ENCODE measurements at places on chromosomes 4 and X.

DNA sequence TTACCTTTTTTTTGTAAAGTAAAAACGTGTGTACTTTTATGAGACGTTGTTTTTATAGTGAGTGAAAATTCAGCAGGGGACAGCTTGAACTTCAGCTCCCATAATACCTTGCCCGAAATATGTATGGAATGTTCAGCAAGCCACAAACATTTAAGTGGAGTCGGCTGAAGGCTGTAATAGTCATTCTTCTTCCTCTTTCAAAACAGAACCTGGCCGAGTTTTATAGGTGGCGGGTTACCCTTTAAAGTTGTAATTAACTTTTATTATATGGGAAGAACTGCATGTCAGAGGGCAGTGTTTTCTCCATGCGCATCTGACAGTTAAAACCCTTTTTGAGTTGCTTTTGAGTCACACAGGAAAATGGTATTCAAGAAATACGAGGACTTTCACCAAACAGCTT lies 50.7 kb downstream of the CLDN34 start:
- DNase-seq = no peak

DNA sequence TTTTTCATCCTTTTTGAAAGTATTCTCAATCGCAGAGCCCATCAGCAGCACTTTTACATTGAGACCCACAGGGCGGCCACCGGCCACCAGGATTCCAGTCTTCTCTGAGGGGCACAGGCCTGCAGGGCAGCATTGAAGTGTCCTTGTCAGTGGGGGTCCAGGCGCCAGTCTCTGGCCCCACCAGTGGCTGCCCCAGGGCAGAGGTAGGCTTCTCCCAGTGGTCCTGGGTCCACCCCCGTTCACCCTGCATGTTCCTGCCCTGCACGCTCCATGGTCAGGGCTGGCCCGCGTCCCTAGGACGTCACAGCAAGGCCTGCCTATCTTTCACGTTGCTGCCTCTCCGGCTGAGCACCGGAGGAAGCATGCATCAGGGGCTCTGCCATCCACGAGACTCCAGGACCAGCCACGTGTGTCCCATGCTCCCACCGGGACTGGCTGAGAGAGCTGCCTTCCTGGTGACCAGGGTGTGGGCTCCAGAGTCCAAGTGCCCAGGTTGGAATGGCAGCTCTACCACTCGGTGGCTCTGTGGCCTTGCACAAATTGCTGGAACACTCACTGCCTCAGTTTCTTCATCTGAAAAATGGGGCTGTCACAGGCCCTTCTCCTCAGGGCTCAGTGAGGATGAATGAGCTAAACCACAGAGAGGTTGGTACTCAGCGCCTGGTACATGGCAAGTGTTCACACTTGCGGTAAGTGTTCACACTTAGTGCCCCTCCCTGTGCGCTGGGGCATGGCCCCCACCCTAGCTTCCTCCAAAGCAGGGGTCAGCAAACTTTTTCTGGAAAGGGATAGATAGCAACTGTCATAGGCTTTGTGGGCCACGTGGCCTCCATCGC lies 30.7 kb upstream of the JAKMIP1 start:
- no peak for DNase-seq

DNA sequence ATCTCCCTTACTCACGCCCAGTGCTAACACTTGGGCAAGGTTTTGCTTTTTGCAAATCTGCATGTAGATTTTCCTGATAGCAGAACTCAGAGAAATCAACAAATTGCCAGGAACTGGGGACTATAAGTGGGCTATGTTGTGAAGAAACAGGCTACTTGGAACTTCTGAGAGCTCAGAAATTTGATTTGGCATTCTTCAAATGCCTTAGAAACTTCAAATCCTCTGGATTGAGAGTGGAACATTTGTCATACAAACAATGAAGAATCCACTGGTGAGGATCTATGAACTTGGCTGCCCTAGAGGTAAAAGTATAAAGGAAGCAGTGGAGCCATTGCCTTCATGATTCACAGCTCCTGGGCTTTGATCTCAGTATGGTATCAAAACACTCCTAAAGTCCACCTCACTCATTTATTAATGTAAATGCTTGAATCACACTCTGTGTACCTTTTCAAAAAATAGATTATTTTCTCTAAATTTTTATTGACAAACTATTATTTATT lies 126.0 kb downstream of the GLRA3 start:
- no peak for DNase-seq

GRCh38 chr4:148062301-148062950 lies 330.5 kb downstream of the ARHGAP10 start:
- DNase-seq = peak; percentile 67

DNA sequence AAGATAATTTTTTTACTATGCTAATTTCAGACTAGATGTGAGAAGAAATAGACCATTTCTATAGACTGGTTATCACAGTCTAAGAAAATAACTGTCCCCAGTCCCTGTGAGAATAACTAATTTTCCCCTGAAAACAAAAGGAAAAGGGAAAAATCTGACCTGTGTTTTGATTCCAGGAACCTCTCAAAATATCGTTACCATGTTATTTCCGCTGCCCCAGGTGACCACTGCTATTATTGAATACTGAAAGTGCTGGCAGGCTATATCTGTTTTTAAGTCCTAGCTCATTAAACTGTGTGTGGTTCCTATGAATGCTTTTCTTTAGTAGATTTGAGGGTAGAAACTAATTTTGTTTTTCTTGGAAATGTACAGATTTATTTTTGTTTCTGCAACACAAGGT lies 83.6 kb downstream of the GAB1 start:
- no peak for DNase-seq

DNA sequence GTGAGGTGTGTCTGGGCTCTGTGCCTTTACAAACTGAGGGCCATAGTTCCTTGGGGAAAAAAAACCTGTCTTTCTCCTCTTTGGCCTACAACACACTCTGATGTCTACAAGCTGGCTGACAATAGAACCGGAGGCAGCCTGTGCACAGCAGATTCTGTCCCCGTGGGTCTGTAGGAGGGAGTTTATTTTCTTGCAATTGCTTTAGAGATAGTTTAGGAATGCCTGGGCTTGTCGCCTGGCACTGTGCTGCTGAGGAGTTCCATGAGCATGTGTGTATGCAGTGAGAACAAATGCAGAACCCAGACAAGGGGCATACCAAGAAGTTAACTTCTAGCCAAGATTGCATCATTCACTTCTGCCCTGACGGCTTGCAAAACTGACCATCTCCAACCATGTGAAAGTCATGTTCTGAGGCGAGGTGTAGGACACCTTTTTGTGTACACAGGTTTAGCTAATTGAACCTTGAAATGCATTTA lies 54.1 kb downstream of the CCNI start:
- DNase-seq = no peak

GRCh38 chr4:17958181-17958580 lies 63.4 kb downstream of the LCORL start:
- no peak for DNase-seq

GRCh38 chr4:111546881-111547280 lies 598.4 kb upstream of the FAM241A start:
- DNase-seq = no peak

DNA sequence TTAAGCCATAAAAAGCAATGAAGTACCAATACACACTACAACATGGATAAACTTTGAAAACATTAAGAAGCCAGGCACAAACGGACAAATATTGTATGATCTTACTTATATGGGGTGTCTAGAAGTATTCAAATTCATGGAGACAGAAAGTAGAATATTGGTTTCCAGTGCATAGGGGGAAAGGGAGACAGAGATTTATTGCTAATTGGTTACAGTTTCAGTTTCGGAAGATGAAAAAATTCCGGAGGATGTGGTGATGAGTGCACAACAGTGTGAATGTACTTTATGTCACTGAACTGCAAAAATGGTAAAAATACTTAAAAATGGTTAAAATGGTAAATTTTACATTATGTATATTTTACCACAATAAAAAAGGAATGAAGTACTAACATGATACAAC lies 5.1 kb upstream of the PRDX4 start:
- DNase-seq = no peak

GRCh38 chr4:22932326-22932725 lies 239.6 kb downstream of the GBA3 start:
- DNase-seq = no peak

- peak; percentile 63 for DNase-seq
Observed at GRCh38 chrX:79270401-79270800, 96.7 kb downstream of the ITM2A start.

GRCh38 chr4:168723020-168723419 lies 226.2 kb downstream of the PALLD start:
- DNase-seq = no peak
